ENCODE measurements at places on chromosomes 4 and X.

GRCh38 chr4:85798012-85798770, 323.2 kb downstream of the ARHGAP24 start:
- no peak for DNase-seq
- H3K36me3 ChIP-seq, result no peaks in the 10 kb centered on the region
- H3K27me3 ChIP-seq, result no peaks in the 10 kb centered on the region
- H3K27ac ChIP-seq, result no peak overlapping the region

GRCh38 chr4:74166135-74166534, 8.2 kb downstream of the MTHFD2L start:
- no peaks in the 10 kb centered on the region for H3K4me1 ChIP-seq
- DNase-seq, result no peak
- H3K36me3 ChIP-seq, result peaks cover 3% of the 10 kb centered on the region
- no peak overlapping the region for H3K27ac ChIP-seq
- H3K27me3 ChIP-seq, result no peaks in the 10 kb centered on the region

DNA sequence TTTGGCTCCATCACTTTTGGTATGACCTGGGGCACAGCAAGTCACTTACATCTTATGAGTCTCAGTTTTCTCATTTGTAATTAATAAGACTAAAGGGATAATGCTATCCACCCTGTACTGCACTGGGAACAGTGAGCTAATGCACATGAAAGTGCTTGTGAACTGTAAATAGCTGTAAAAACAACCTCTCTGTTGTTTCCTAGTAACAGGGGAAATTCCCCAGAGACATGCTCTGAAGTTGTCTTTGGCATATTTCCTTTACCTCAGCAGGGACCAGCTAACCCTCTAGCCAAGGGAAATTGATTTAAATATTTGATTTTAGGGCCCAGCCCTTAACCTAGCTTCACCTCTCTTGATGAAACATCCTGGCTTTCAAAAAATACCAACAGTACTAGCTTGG, 6.1 kb upstream of the CYSLTR1 start:
- no peaks in the 10 kb centered on the region for H3K27me3 ChIP-seq
- no peaks in the 10 kb centered on the region for H3K36me3 ChIP-seq
- H3K27ac ChIP-seq, result no peak overlapping the region
- DNase-seq, result no peak

DNA sequence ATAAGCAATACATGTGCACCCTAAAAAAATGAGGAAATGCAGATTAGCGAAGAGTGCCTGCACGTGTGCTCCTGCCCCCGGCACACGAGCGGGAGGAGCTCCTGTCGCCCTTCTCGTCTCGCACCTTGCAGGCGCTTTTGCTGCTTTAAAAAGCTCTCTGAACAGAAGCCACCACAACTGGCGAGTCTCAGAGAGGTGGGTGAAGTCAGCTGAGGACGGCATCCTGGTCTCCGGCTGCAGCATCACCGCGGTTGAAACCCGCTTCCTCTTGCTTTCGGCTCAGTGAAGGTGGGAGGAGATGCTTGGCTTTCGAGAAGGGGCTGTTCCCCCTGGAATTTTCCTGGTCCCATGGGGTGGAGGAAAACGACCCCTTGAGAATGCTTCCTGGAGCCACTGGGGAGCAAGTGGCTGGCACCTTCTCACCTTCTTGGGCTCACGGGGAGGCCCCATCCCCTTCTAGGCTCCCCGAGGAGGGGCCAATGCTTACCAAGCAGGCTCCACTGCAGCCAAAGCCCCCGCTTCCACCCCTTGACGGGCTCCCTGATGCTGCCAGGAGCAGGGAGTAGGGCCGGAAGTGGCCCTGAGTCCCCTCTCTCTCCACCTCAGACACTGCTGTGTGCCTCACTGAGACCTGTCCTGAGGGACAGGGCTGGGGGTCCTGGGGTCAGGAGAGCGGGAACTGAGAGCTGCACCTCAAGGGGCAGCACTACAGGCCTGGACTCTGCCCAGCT, 29.2 kb upstream of the MXD4 start:
- no peaks in the 10 kb centered on the region for H3K36me3 ChIP-seq
- peaks cover 39% of the 10 kb centered on the region for H3K4me1 ChIP-seq
- H3K4me3 ChIP-seq, result no peak overlapping the region
- no peaks in the 10 kb centered on the region for H3K27me3 ChIP-seq

GRCh38 chr4:20253735-20254409, 2.2 kb downstream of the SLIT2 start:
- H3K27ac ChIP-seq, result no peak overlapping the region
- H3K4me1 ChIP-seq, result peaks cover 8% of the 10 kb centered on the region
- peaks cover 28% of the 10 kb centered on the region for H3K27me3 ChIP-seq

GRCh38 chr4:138513535-138513934, 271.4 kb upstream of the SLC7A11 start:
- H3K4me3 ChIP-seq, result no peak overlapping the region
- H3K27me3 ChIP-seq, result no peaks in the 10 kb centered on the region
- no peak overlapping the region for H3K27ac ChIP-seq
- DNase-seq, result no peak
- no peaks in the 10 kb centered on the region for H3K4me1 ChIP-seq

DNA sequence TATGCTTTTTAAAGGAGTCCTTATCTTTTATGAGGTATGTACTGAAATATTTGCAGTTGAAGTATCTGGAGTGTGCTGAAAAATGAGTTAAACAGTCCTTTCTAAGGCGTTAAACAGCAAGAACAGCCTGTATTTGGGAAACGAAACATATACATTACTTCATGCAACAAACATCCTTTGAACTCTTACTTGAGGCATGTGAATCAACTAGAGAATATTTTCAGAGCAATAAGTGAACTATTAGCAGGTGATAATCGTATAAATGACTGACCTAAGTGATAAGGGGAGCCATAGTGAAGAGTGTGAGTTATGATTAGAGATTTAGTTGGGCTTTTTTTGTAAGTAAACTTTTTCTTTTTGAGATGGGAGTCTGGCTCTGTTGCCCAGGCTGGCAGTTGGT, 45.9 kb upstream of the RHOH start:
- H3K27me3 ChIP-seq, result no peaks in the 10 kb centered on the region
- peaks cover 2% of the 10 kb centered on the region for H3K36me3 ChIP-seq
- peaks cover 3% of the 10 kb centered on the region for H3K4me1 ChIP-seq

DNA sequence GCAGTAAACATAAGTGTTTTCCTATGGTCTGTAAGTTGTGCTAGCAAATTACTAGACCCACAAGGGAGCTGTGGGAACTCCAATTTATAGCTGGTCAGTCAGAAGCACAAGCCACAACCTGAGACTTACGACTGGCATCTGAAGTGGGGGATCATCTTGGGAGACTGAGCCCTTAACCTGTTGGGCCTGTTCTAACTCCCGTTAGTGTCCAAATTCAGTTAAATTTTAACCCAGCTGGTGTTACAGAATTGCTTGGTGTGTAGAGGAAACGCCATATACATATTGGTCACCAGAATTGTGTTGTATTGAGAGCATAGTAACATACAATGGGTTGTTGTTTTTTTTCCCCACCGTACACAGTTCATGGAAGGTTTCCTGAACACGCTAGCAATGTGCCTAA, 25.1 kb upstream of the NFXL1 start:
- no peaks in the 10 kb centered on the region for H3K36me3 ChIP-seq
